Natural killer cell (primary cell): ENCODE measurements at places on chromosomes 3 and 15. TPM values are rescaled to one million over a fixed set of nuclear protein-coding genes. Genes with fewer than 3 reads are reported as not detected.

DNA sequence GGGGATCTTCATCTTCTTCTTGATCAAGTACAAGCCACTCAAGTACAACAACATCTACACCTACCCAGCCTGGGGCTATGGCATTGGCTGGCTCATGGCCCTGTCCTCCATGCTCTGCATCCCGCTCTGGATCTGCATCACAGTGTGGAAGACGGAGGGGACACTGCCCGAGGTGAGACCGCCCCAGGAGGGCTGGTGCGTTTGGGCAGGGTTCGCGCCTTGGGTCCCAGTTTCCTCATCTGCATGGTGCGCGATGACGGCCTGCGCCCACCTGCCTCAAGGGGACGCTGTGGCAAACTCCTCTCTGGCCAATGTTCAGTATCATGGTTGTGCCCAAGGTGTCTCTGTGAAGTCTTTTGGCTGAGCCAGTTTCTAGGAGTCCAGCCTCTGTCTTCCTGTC is 57.5 kb upstream of the SLC6A1 start:
- H3K27me3 ChIP-seq, result no peaks in the 10 kb centered on the region
- DNase-seq, result no peak
- H3K4me1 ChIP-seq, result no peaks in the 10 kb centered on the region
- no peaks in the 10 kb centered on the region for H3K36me3 ChIP-seq
- H3K27ac ChIP-seq, result no peak overlapping the region

GRCh38 chr3:61808526-61808925 is 247.2 kb downstream of the PTPRG start:
- no peaks in the 10 kb centered on the region for H3K36me3 ChIP-seq
- H3K4me3 ChIP-seq, result no peak overlapping the region
- H3K27me3 ChIP-seq, result no peaks in the 10 kb centered on the region
- no peak overlapping the region for H3K27ac ChIP-seq
- H3K4me1 ChIP-seq, result no peaks in the 10 kb centered on the region

Gene NKTR
- total RNA-seq, result 252 TPM

GRCh38 chr15:48501208-48501607 is 144.3 kb downstream of the FBN1 start:
- no peaks in the 10 kb centered on the region for H3K4me1 ChIP-seq
- H3K27me3 ChIP-seq, result no peaks in the 10 kb centered on the region
- H3K27ac ChIP-seq, result no peak overlapping the region

- H3K27me3 ChIP-seq, result no peaks in the 10 kb centered on the region
- H3K36me3 ChIP-seq, result no peaks in the 10 kb centered on the region
- no peak for DNase-seq
- H3K27ac ChIP-seq, result no peak overlapping the region
Measured at GRCh38 chr3:67863869-67864268, 209.5 kb upstream of the SUCLG2 start.

DNA sequence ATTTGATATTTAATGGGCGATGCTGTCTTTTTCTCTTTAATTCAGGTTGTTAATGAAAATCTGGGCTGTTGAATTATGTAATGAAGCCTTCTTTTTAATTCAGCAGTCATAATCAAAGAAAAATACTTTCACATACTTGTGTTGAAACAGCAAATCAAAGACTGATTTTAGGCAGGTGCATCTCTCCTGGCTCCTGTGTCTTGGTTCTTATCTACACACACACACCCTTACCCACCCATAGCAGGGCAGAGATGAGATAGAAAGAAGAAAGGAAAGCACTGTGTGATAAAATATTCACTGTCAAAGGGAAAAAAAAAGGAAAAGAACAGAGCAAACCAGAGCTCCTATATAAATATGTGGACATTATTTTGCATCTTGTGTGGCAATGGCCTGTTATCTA is 130.6 kb upstream of the CGNL1 start:
- H3K27me3 ChIP-seq, result no peaks in the 10 kb centered on the region
- H3K36me3 ChIP-seq, result peaks cover 6% of the 10 kb centered on the region
- H3K4me3 ChIP-seq, result no peak overlapping the region
- H3K4me1 ChIP-seq, result no peaks in the 10 kb centered on the region

- no peaks in the 10 kb centered on the region for H3K27me3 ChIP-seq
- DNase-seq, result no peak
- no peaks in the 10 kb centered on the region for H3K4me1 ChIP-seq
- no peak overlapping the region for H3K4me3 ChIP-seq
- H3K27ac ChIP-seq, result no peak overlapping the region
Measured at GRCh38 chr3:21020681-21021080, 730.3 kb downstream of the ZNF385D start.

DNA sequence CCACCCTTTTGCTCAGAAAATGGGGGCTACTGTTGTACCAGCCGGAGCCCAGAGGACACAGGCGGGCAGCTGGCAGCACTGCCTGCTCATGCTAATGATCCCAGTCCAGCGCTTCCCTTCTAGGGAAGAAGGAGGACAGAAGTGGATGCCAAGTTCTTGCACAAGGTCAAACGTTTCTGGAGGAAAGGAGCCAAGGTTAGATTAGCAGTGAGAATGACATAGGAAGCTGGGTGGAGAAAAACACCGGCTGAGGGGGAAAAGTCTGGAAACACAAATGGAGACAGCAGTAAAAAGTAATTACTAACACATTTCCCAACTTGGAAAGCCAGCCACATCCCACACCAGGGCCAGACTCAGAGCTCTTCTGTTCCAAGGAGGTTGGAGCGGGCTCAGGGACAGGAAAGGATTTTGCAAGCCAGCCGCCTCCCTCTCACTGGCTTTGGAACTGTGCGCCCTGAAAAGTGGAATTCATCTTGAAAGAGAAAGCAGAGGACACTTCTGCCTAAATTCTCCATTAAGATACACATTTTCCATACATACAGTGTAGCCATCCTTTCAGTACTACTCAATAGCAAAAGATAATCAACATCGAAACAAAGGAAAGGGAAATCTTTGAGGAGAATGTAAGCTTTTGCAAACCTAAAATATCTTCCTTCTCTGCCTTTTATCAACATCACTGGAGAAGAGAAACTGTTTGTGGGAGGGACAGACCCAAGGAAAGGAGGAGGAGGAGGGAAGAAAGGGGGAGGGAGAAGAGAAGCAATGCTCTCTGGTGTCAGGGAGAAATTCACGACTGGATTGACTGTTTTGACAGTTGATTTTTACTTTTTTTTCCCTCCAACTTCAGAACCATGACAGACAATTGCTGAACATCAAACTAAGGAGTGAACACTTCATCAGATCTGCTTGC is 133.6 kb downstream of the CD47 start:
- H3K27me3 ChIP-seq, result no peaks in the 10 kb centered on the region
- no peak overlapping the region for H3K27ac ChIP-seq
- H3K4me3 ChIP-seq, result no peak overlapping the region

Gene SLC24A5
- total RNA-seq, result not detected

Gene SLC12A1
- not detected for total RNA-seq

Gene GJD2
- not detected for total RNA-seq

GRCh38 chr15:78103406-78104118 is 11.2 kb downstream of the SH2D7 start:
- H3K36me3 ChIP-seq, result no peaks in the 10 kb centered on the region
- DNase-seq, result peak; percentile 56
- peaks cover 67% of the 10 kb centered on the region for H3K4me1 ChIP-seq
- H3K27me3 ChIP-seq, result no peaks in the 10 kb centered on the region
- H3K27ac ChIP-seq, result peak overlapping the region; percentile 43

Gene MED12L
- 3.0 TPM for total RNA-seq

DNA sequence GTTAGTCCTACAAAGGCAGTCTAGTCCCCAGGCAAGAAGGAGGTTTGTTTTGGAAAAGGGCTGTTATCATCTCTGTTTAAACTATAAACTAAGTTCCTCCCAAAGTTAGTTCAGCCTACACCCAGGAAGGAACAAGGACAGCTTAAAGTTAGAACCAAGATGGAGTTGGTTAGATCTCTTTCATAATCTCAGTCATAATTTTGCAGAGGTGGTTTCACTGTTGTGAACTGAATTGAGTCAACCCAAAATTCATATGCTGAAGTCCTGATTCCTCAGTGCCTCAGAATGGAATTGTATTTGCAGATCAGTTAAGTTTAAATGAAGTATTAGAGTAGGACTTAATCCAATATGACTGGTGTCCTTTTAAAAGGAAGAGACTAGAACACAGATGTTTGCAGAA is 101.0 kb upstream of the C3orf80 start:
- H3K4me1 ChIP-seq, result no peaks in the 10 kb centered on the region
- no peaks in the 10 kb centered on the region for H3K27me3 ChIP-seq
- no peak for DNase-seq

DNA sequence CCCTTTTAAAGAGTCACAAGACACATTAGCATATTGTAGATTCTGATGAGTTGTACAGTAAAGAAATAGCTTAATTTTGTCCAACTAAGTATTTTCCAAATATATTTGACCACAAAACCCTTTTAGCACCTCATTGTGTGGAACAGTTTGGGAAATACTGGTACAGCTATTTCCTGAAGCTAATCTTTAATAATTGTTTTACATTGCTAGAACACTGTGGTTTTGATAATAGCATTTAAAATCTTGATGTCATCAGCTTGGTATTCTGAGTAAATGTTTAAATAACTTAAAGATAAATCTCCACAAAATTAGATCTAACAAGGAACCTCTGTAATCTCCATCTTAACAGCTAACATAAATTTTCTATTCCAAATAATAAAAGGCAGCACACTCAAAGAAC is 140.0 kb upstream of the MLF1 start:
- no peaks in the 10 kb centered on the region for H3K27me3 ChIP-seq
- H3K27ac ChIP-seq, result no peak overlapping the region
- DNase-seq, result no peak
- H3K36me3 ChIP-seq, result no peaks in the 10 kb centered on the region

DNA sequence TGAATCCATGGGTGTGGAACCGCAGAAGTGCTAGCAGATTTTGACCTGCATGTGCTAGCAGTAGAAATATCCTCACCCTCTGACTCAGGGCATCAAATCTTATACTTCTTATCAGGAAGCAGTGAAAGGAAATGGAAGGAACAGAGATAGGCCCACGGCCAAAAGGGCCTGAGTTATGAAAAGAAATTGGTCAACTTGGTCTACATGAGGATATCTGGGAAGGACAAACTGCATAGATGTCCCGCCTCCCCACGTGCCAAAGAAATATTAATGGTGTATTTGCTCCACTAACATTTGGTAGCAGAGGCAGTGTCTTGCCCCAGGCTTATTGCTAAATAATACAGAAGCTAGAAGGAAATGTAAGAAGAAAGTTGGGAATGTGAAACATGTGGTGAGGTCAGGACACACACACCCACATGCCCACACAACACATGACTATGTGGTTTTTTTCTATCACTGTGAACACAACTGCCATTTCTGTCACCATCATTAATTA is 93.6 kb upstream of the COL8A1 start:
- no peak overlapping the region for H3K4me3 ChIP-seq
- H3K27ac ChIP-seq, result no peak overlapping the region
- H3K4me1 ChIP-seq, result no peaks in the 10 kb centered on the region
- no peaks in the 10 kb centered on the region for H3K36me3 ChIP-seq
- no peak for DNase-seq

DNA sequence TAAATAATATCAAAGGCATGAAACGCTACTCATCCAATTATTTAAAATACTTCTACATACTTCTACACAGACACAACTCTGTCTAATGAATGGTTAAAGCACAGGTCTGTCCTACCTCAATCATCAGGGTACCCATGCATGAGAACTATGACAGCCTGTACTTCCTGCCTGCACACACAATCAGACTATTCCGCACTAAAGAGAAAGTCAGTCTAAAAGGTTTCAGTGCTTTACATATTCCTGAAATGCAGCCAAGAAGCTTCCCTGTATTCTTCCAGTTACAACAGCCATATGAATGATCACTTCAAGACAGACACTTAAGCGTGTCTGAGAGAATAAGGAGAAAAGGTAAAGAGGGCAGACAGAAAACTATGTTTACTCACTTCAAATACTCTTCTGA is 58.8 kb downstream of the TUBGCP4 start:
- no peak overlapping the region for H3K4me3 ChIP-seq
- no peaks in the 10 kb centered on the region for H3K4me1 ChIP-seq

Gene CHMP2B
- 34.2 TPM for total RNA-seq

Gene LRRN1
- 1.6 TPM for total RNA-seq

Gene INKA1
- total RNA-seq, result 0.52 TPM

DNA sequence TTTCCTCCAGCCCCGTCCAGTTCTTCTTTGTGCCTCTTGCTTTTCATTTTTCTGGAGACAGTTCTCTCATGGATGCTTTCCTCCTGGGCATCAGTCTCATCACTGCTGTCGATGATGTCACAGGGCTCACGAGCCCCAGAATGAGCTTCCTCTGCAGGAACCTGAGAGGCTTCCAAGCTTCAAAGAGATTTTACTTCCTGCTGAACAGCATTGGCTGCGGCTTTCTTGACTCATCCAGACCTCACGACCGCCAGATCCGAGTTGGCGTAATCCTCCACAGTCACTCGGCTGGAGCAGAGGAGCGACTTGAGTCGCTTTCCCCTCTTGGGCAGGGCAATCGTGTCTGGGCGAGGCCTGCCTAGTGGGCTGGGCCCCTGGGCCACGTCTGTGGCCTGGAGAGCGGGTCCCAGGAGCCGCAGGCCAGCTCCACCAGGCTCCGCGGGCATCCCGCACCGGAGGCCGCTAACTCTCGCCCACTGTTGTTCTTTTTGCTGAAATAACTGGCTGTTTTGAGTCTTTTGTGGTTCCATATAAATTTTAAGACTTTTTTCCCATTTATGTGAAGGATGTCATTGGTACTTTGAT is 20.8 kb upstream of the FAN1 start:
- no peaks in the 10 kb centered on the region for H3K4me1 ChIP-seq
- H3K27ac ChIP-seq, result no peak overlapping the region
- no peaks in the 10 kb centered on the region for H3K36me3 ChIP-seq
- peaks cover 2% of the 10 kb centered on the region for H3K27me3 ChIP-seq

DNA sequence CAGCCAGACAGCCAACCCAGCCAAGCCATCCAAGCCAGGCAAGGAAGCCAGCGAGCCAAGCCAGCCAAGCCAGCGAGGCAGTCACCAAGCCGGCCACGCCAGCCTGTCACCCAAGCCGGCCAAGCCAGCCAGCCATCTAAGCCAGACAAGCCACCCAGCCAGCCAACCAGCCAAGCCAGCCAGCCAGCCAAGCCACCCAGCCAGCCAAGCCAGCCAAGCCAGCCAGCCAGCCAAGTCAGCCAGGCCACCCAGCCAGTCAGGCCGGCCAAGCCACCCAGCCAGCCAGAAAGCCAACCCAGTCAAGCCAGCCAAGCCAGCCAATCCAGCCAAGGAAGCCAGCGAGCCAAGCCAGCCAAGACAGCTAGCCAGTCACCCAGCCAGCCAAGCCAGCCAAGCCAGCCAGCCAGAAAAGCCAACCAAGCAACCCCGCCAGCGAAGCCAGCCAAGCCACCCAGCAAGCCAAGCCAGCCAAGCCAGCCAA is 201.2 kb downstream of the GOLGA6L6 start:
- H3K27ac ChIP-seq, result no peak overlapping the region
- no peaks in the 10 kb centered on the region for H3K27me3 ChIP-seq
- H3K4me1 ChIP-seq, result no peaks in the 10 kb centered on the region
- H3K4me3 ChIP-seq, result no peak overlapping the region
- peak; percentile 3 for DNase-seq

DNA sequence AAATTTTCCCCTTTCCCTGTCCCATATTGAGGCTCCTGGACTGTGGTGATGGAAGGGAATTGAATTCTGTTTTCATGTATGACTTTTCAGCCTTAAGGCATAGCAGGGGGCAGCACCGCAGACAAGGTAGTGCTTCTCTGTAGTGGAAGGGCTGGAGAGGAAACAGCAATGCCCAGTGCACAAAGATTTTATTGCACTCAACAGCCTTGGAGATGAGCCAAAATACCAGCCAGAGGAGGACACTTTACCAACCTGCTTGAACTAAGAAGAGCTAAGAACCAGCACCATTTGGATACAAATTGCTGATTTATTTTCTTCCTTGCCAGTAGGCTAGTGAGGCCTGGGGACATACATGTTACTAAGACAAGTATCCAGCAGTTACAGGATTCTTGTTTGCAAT is 98.7 kb downstream of the KCNMB2 start:
- no peak overlapping the region for H3K27ac ChIP-seq
- no peak overlapping the region for H3K4me3 ChIP-seq
- no peak for DNase-seq
- H3K27me3 ChIP-seq, result no peaks in the 10 kb centered on the region
